Eye (tissue), 1 donor: ENCODE measurements at places on chromosomes 16 and 17.

GRCh38 chr17:33858682-33859081 lies 396.4 kb upstream of the CCL2 start:
- DNase-seq = no peak

DNA sequence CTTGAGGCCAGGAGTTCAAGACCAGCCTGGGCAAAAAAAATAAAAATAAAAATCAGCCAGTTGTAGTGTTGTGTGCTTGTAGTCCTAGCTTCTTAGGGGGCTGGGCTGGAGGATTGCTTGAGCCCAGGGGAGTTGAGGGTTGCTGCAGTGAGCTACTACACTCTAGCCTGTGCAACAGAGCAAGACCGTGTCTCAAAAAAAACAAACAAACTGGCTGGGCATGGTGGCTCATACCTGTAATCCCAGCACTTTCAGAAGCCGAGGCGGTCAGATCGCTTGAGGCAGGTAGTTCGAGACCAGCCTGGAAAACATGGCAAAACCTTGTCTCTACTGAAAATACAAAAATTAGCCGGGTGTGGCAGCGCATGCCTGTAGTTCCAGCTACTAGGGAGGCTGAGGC lies 4.9 kb upstream of the UBALD2 start:
- no peak for DNase-seq

GRCh38 chr16:57166451-57166850 lies 19.4 kb downstream of the PSME3IP1 start:
- no peak for DNase-seq

- DNase-seq = no peak
These were observed 817 bp downstream of the NDUFAF8 start for GRCh38 chr17:81239714-81240555.

GRCh38 chr17:49548051-49548505 lies 27.6 kb upstream of the NXPH3 start:
- DNase-seq = peak; percentile 13

DNA sequence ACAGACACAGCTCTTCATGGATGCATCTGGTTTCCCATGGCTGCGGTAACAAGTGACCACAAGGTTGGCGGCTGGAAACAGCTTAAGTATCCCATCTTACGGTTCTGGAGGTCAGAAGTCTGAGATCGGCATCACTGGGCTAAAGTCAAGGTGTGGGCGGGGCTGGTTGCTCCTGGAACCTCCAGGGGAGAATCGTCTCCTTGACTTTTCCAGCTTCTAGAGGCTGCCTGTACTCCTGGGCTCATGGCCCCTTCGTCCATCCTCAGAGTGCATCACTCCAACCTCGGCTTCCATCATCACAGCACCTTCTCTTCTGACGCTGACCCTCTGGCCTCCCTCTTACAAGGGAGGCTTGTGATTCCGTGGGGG lies 12.9 kb upstream of the CRISPLD2 start:
- DNase-seq = no peak

DNA sequence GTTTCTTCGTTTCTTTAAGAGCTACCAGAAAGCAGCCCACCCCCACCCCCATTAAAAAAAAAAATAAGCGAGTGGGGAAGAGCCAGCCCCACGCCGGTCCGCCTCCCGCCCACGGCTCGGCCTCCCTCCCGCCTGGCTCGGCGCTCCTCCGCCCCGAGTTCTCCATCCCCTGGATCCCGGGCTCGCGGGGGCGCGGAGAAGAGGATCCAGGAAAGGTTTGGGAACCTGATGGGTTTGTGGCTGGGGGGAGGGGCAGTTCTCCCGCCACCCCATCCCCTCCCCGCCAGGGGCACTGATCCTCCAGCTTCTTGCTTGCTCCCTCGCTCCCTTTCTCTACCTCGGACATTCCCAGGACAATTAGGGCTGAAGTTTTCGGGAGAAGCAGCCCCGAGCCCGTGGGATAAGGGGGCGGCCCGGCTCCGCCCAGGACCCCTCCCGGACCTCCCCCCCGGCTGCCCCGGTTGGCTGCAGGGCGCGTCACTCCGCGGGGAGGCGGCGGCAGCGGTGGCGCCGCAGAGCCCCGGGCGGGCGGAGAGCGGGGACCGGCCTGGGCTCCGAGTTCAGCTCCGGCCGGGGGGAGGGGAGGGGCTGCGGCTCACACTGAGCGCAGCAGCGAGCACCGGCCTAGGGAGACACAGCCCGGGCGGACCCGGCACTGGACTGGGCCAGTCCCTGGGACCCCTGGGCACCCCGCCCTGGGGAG lies 1.0 kb upstream of the SALL1 start:
- peak; percentile 91 for DNase-seq

GRCh38 chr17:4706121-4706520 lies 2.2 kb upstream of the PELP1 start:
- DNase-seq = no peak

DNA sequence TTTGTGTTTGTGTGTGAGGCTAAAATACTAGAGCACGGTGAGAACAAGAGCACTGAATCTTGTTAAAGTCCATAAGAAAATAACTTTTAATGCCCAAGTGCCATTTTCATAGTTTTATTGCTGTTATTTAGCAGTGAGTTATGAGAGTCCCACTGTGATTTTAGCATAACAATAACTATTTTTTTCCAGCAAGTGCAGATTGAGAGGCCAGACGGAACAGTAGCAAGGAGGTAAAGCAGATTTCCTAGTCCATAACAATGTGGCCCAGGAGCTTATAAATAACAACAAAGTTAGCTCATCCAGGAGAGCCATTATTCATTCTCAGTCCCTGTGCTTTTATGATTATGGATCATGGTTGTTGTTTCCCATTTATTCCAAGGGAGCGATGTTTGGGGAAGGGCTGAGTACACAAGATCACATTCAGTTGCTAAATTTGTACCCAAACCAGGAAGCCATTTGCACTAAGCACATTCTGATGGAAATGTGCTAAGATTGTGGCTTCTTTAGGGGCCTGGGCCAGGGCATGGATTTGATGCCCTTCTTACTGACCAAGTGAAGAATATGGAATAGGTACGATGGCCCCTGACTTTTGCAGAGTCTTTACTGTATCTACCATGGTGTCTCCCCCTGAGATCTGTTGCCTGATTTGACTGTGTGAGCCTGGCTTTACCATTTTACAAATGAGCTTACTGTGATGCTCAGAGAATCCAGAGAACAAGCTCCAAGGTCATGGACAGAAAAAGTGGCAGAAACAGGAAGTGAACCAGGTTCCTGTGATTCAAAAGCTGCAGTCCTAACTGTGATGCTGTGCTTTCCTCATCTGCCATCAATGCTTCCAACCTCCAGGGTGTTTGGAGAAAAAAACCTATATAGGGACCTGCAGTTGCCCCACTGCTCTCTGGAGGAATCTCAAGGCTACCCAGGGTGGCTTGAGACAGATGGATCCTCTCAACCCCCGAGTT lies 204.7 kb upstream of the HSBP1 start:
- DNase-seq = no peak

DNA sequence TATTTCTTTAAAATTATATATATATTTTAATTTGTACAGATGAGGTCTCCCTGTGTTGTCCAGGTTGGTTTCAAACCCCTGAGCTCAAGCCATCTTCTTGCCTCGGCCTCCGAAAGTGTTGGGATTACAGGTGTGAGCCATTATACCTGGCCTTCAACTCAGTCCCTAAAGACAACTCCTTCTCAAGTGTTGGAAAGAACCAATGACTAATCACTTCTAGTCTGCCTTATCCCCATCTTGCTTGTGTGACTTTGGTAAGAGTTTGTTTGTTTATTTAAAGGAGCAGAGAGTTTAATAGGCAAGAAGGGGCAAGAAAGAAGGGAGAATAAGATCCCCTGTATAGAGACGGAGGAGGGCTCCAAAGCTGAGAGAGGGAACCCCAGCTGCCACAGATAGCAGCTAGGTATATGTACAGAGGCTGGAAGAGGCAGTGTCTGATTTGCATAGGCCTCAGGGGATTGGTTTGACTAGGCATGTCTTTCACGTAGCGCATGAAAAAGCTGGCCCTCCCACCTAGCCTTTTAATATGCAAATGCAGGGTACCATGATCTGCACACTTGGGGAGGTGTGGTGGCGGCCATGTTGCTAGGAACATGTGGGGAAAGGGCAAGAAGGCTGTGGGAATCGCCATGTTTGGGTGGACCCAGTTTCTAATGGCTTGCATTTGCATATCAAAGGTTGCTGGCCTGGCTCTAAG lies 21.5 kb downstream of the ABCC1 start:
- DNase-seq = no peak

GRCh38 chr16:4578961-4579530 lies 22.9 kb downstream of the C16orf96 start:
- DNase-seq = no peak

- DNase-seq = no peak
These were observed 4.9 kb upstream of the AATK start for GRCh38 chr17:81170727-81171494.

- DNase-seq = peak; percentile 82
These were observed 48.5 kb upstream of the ZCCHC14 start for GRCh38 chr16:87541147-87541871.

GRCh38 chr16:10333321-10334032 lies 52.4 kb upstream of the ATF7IP2 start:
- no peak for DNase-seq

GRCh38 chr17:2176499-2177169 lies 121.7 kb downstream of the HIC1 start:
- no peak for DNase-seq

GRCh38 chr17:44314869-44315661 lies 6.7 kb downstream of the RUNDC3A start:
- peak; percentile 44 for DNase-seq

GRCh38 chr17:2028737-2029136 lies 1.2 kb upstream of the DPH1 start:
- no peak for DNase-seq

DNA sequence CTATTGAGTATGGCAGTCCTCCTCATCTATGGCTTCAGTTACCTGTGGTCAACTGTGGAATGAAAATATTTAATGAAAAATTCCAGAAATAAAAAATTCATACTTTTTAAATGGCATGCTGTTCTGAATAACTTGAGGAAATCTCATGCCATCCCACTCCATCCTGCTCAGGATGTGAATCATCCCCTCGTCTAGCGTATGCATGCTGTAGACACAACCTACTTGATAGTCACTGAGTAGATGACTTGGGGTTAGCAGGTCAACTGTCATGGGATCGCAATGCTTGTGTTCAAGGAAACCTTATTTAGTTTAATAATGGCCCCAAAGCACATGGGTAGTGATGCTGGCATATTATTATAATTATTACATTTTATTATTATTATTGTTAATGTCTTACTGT lies 4.8 kb upstream of the VAC14 start:
- DNase-seq = no peak

DNA sequence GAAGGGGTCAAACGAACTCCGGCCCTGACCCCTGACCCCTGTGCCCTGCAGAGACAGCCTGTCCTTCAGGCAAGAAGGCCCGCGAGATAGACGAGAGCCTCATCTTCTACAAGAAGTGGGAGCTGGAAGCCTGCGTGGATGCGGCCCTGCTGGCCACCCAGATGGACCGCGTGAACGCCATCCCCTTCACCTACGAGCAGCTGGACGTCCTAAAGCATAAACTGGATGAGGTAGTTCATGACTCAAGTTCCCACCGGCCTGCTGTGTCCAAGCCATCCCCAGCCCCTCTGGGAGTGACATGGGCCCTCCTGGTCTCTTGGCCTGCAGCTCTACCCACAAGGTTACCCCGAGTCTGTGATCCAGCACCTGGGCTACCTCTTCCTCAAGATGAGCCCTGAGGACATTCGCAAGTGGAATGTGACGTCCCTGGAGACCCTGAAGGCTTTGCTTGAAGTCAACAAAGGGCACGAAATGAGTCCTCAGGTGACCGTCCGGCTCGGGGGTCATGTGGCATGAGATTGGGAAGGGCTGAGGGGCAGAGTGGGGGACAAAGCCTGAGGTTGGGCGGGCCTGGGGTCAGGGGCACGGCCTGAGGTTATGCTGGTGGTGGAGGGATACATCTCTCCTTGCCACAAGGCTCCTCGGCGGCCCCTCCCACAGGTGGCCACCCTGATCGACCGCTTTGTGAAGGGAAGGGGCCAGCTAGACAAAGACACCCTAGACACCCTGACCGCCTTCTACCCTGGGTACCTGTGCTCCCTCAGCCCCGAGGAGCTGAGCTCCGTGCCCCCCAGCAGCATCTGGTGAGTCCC lies 5.7 kb downstream of the MSLN start:
- DNase-seq = no peak

- no peak for DNase-seq
These were observed 52.2 kb downstream of the TEX14 start for GRCh38 chr17:58639681-58640080.

DNA sequence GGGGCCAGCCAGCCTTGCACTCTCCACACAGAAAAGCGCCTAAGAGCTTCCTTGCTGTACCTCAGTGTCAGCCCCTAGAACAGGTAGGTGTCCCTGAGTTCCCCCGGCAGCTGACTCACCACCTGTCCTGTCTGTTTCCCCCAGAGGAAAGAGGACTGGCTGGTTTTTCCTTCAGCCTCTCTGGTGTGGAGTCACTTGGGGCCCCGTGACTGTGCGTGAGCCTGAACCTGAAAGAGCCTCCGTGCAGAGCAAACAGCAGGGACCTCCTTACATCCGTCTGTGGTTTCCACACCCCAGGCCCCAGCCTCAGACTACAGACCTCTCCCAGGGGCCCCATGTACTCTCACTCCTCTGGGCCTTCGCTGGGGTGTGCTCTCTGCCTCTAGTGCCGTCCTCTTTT lies 87.8 kb downstream of the GNAO1 start:
- no peak for DNase-seq

- DNase-seq = peak; percentile 47
These were observed 22.7 kb downstream of the CIBAR2 start for GRCh38 chr16:85089525-85089924.

GRCh38 chr16:70594569-70594968 lies 51.8 kb upstream of the IL34 start:
- no peak for DNase-seq

DNA sequence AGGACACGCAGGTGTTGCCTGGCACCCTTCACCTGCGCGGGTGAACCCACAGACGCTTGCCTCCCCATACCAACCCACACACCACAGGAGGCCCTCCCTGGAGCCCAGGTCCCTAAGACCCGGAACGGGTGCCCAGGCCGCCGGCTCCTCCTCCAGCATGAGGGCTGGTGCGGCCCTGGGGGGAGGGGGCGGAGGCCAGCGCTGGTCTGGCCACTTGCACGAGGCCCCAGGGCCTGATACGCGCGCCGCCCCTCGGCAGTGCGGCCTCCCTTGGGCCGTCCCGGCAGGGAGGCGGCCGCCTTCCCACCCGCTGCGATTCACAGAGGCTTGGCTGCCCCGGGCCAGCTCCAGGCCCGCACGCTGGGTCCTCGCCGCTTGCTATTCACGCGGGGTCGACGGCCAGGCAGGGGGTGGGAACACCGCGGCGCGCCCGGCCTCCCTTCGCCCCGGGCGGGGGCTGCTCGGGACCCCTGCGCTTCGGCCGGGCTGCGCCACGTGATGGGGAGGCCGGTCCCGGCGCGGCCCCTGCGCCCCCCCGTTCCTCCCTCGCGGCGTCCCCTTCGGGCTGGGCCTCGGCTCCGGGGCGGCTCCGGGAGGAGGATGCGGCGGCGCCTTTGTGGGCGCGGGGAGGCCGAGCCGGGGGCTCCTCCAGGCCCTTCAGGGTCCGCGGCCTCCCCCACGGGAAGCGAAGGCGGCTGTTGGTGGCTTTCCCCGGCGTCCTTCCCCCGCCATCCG lies 685 bp downstream of the FASN start:
- DNase-seq = peak; percentile 60
